ENCODE measurements at places on chromosomes 5 and 9.

DNA sequence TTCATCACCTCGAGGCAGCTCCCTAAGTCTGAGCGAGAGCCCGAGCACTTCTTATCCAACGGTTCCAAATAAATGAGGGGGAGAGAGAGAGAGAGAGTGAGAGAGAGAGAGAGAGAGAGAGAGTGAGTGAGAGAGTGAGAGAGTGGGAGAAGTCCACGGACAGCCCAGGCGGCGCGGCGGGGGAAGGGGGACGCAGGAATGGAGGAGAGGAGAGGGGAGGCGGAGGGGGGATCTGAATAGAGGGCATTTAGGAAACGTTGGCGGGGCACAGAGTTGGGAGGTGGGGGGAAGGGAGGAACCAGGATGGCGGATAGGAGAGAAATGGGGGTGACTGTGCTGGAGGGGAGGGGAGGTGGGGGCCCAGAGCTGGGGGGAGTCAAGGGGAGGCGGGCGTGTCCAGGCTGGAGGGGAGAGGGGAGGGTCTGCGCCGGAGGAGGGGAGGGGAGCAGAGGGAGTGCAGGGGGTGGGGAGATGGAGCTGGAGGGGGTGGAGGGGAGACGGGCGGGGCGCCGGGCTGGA, 398 bp upstream of the BASP1 start:
- DNase-seq, result no peak

DNA sequence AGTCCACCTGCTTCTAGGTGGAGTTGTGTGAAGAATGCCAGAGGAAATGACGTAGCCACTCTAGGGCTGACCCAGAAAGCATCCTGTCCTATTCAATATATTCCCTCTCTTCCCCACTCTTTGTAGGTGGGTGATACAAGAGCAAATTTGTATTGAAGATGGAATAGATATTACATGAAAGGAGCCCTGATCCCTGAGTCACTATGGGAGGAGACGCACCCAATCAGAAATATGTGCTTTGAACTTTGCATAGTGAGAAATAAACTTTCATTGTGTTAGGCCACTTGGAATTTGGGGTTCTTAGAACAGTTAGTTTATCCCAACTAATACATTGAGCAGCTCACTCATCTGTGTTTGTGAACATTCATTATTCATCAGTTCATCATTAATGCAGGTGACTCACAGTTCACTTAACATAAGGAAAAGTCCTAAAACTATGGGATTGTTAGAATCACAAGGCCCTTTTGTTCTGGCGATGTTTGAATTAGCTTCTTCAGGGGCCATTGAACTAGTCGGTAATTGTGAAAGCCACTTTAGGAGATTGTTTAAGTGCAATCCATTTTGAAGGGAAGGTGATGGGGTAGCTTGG, 26.9 kb upstream of the NTRK2 start:
- DNase-seq, result no peak

DNA sequence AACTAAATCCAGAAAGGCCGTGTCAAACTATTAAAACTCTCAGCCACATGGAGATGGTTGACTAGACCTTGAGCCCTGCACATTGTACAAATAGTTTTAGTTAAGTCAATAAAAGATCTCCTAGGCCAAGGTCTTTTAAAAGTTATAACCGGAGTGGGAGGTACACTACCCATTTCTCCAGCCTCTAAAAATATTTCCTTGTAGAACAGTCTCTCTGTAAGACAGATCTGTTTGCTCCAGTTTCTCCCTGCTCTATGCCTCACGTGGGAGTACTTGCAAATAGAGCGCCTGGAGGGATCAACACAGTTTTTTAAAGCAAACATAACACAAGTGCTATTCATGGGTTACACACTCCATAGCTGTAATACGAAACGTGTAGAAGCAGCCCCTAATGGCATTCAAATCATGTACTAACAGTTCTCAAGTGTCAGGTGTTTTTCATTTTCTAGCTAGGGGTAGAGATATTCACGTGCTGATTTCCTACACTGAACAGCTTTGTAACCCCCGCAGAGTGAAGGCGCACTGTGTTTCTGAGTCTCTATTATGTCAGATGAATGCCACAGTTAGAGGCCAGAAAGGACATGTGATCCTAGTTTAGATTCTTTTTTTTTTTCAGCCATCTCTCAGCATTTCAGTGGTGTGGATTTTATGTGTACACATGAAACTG, 703.4 kb upstream of the GRAMD2B start:
- DNase-seq, result no peak

GRCh38 chr5:19002111-19002510, 985.9 kb downstream of the CDH18 start:
- no peak for DNase-seq
